ENCODE measurements at places on chromosomes 4 and X. TPM values are rescaled to one million over a fixed set of nuclear protein-coding genes. Genes with fewer than 3 reads are reported as not detected.

The CXCL8 gene
- 25.8 TPM for total RNA-seq

The NAP1L2 gene
- total RNA-seq: 0.24 TPM

The LDB2 gene
- total RNA-seq: 16.6 TPM

The MAGEA6 gene
- total RNA-seq: not detected

The TNIP2 gene
- 43.8 TPM for total RNA-seq

The DUSP21 gene
- not detected for total RNA-seq

The EPGN gene
- total RNA-seq: 0.49 TPM

The TLR2 gene
- 2.6 TPM for total RNA-seq

The ASB12 gene
- not detected for total RNA-seq

The ALAS2 gene
- total RNA-seq: not detected

The GLRA3 gene
- total RNA-seq: under 0.01 TPM

The TRO gene
- total RNA-seq: 21.0 TPM

The DCX gene
- not detected for total RNA-seq

The THAP9 gene
- 5.7 TPM for total RNA-seq

The CCSER1 gene
- total RNA-seq: 0.24 TPM

The PABPC5 gene
- total RNA-seq: 4.1 TPM

The CBR4 gene
- 10.1 TPM for total RNA-seq

The GPC4 gene
- total RNA-seq: 0.73 TPM

The CFP gene
- total RNA-seq: 0.32 TPM

The TEX13D gene
- total RNA-seq: not detected

The IQCM gene
- not detected for total RNA-seq

The P2RY4 gene
- not detected for total RNA-seq
